ENCODE measurements at places on chromosomes 5 and 9. TPM values are rescaled to one million over a fixed set of nuclear protein-coding genes. Genes with fewer than 3 reads are reported as not detected.

Gene PCDHA1
- not detected for total RNA-seq

Gene QRFP
- not detected for total RNA-seq

Gene INSL4
- not detected for total RNA-seq

Gene GNAQ
- 42.4 TPM for total RNA-seq

Gene TMEM252
- not detected for total RNA-seq

Gene CDHR2
- total RNA-seq: not detected
